ENCODE measurements at places on chromosomes 7 and 10.

- no peak for DNase-seq
Measured at GRCh38 chr10:97683556-97684367, 3.3 kb downstream of the AVPI1 start.

GRCh38 chr10:17210361-17210760 is 8.9 kb upstream of the TRDMT1 start:
- no peak for DNase-seq

- DNase-seq: no peak
Measured at GRCh38 chr7:68925241-68925640, 673.0 kb upstream of the AUTS2 start.

DNA sequence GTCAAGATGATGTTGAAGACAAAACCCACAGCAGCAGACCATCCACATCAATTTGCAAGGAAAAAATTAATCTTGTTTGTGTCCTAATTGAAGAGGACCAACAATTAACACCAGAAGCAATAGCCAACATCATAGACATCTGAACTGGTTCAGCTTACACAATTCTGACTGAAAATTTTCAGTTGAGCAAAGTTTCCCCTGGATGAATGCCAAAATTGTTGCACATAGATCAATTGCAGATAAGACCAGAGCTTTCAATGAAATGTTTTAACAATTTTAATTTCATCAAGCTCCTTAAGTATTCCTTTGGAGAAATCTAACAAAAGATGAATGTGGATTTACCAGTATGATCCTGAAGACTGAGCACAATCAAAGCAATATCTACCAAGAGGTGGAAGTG is 168.6 kb downstream of the CTNNA3 start:
- DNase-seq: no peak

DNA sequence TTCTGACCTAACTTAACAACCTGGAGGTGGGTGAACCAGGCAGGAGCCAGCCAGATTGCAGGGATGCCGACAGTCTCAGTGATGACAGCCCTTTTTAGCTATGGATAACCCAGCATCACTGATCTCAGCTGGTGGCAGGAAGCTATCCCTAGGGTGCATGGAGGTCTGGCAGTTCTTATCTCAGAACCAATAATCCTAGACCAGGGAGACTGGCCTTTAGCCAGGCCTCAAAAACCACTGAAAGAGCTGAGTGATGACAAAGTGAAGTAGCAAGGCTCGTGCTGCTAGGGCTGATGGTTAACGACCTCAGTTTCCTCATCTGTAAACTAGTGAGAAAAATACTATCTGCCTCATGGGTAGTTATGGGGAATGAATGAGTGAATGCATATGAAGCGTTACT is 112.5 kb downstream of the RALA start:
- DNase-seq: no peak

DNA sequence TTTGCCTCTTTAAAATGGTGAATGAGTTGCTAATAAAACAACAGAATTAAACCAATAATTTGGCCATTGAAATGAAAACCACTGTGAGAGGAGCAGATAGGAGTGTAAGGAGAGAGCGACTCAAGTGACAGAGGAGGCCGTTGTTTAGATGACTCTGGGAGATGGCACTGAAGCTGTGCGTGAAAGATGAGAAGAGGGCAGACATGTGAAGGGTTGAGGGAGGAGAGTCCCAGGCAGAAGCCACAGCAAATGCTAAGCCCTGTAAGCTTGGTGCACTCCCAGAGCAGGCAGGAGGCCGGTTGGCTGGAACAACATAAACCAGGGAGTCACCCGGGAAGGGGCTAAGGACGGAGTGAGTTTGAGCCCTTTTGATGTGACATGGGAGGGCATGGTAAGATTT is 814 bp upstream of the OPALIN start:
- no peak for DNase-seq

GRCh38 chr10:58393317-58393716 is 8.1 kb downstream of the TFAM start:
- no peak for DNase-seq

DNA sequence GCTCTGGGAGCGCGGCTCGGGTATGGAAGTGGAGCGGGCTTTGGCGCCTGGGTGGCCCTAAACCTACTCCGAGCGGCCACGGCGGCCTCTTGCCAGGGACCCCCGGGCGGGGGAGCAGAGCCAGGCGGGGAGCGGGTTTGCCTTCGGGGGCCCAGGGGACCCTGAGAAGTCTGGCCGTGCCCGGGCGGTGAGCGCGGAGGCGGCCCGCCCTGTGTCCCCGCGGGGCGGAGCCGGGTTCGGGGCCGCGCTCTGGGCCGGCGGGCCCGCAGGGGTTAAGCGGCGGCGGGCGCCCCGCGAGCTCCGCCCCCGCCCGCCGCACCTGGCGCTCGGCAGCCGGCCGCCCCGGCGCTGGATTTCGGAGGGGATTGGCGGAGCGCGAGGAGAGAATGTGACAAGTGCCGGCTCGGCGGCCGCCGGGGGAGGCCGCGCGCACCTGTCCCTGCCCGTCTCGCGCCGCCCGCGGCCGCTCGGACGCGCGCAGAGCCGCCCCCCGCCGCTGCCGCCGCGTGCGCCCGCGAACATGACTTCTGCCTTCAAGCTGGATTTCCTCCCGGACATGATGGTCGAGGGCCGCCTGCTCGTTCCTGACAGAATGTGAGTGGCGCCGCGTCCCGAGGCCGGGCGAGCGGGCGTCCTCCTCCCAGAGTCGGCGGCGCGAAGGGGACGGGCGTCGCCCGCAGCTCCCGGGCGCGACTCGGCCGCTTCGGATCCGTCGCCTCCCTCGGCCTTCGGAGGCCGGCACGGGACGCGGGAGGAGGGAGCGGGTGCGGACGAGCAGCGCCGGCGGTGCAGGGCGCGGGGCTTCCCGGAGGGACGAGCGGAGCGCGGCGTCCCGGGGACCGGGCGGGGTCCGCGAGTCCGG is at the start of gene CELF2:
CELF2 (plus strand) TSS at position 303 of the 862 bp plus-strand sequence; CDS start at position 521, 218 bp downstream.
- peak; percentile 44 for DNase-seq

- DNase-seq: no peak
Measured at GRCh38 chr10:88833723-88834122, 17.9 kb downstream of the ANKRD22 start.

DNA sequence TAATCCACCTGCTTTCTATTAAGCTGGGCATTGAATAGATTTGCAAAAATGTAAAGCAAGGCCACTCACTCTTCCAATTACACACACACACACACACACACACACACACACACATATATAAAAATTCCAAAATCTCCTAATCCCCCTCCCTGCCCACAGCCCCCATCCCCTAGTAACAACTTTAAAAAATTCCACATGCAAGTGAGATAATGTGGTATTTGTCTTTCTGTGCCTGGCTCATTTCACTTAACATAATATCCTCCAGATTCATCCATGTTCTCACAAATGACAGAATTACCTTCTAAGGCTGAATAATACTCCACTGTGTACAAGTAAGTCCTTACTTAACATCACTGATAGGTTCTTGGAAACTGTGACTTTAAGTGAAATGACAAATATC is 24.2 kb downstream of the SH2D4B start:
- DNase-seq: no peak

DNA sequence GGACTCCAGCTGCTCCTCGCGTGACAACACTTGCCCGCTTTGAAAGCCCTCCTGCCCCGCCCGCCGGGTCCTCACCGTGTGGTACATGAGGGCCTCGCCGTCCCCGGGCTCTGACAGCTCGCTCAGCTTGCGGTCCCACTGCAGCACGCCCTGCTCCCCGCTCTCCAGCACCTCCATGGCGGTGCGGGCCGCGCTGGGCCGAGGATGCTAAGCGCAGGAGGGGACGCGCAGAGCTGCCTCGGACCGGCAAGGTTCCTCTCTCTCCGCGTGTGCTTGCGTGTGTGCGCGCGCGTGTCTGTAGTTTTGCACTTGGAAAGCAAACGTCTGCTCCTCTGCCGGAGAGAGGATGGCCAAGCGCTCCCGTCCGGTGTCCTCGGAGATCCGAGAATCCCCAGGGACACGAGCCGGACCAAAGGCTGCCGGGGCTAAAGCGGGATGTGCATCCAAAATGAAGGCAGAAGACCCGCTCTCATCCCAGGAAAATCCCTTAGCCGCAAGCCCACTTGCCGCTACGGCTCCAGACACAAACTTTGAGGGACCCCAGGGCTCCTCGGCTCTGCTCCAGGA is at the start of gene CREB3L2:
CREB3L2 (minus strand) TSS at position 558 of the 567 bp plus-strand sequence; CDS start at position 177, 381 bp downstream.
- peak; percentile 65 for DNase-seq

GRCh38 chr10:14385596-14386593 is 55.2 kb upstream of the FRMD4A start:
- no peak for DNase-seq

- no peak for DNase-seq
Measured at GRCh38 chr10:132928261-132928660, 14.1 kb downstream of the CFAP46 start.

DNA sequence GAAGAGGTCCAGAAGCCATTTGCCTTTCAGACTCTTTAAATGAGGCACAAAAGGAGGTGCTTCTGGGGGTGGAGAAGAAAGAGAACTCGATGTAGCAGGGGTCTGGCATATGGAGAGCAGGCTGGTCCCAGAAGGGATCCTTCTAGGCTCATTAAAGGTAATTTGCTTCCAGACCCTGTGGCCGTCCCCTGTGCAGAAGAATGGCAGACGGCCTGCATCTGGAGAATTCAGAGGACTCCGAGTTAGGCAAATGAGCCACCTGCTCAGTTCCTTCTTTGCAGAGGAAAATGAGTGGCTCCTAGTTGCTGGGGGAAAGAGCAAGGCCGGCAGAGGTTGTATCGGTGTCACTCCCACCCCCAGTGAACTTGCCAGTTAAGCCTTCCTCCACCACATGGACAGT is 73.8 kb upstream of the FAM180A start:
- no peak for DNase-seq

GRCh38 chr7:132234711-132235110 is 341.6 kb downstream of the PLXNA4 start:
- no peak for DNase-seq

GRCh38 chr10:4767033-4767814 is 58.8 kb upstream of the AKR1E2 start:
- DNase-seq: peak; percentile 36

DNA sequence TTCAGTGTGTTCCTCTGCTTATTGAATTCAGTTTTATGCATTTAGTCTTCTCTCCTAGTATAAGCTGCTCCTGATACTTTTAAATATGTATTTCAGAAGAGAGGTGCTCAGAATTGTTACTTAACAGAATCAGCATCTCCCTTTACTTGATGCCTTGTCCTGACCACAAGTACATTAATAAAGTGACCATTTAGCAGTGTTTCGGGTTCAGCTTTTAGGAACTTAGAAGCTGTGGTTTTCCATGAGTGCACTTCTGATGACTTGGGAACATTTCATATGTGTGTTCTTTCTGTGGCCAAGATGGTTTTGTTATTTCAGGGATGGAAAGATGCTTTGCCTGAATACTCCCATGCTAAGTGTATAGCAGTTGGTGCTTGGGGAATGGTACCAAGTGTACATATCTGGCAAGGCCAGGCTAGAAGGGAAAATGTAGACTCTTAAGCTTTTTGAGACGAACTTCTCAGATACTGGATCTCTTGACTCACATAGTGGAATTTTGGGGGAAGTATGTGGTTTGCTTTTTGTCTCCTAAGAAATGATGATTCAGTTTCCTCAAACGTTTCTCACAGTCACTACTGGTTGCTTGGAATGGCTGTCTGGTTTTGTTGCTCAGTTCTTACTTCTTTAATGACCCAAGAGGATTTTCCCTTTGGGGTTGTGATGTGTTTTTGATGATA is 17.2 kb downstream of the SGPL1 start:
- peak; percentile 16 for DNase-seq

GRCh38 chr7:18445483-18445882 is 50.1 kb upstream of the HDAC9 start:
- DNase-seq: no peak

DNA sequence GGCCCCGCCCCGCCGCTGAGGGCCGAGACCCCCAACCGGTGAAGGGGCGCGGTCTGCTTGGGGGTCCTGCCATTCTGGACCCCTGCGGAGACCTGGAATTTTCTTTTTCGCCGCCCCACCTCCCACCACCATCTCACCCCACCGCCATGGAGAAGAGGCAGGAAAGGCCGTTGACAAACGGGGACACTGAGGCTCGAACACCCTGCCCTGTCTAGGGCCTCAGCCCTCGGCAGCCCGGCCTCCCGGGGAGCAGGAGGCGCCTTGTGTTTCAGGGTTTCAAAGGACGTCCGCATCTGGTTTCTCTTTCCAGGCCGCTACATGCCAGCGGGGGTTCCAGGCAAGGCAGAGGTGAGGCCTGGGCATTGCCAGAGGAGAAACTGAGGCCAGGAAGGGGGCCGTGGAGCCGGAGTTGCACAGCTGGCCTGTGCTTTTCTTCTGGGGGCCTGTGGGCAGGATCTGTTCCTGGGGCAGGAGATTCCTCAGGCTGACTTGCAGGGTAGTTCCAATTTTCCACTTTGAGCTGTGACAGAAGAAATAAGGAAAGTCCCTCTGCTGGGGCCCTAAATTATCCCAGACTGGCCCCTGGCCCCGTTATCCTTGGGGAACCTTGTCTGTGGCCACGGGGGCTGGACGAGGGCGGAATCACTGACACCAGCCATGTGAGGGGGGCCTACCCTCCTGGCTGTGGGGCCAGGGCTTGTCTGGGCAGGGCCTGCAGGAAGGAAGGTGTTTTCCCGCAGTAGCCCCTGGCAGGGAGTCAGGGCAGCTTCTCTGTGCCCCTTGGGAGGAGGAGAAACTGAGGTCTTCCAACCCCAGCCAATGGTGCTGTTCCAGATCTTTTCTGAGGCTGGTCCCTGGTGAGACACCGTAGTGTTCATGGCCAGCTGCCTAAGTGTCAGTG is 900 bp upstream of the MICALL2 start:
- DNase-seq: no peak
